ENCODE measurements at places on chromosomes 4 and X.

- DNase-seq, result no peak
Observed at GRCh38 chr4:83216959-83217683, 67.5 kb downstream of the COQ2 start.

GRCh38 chrX:56314334-56314733 is 82.2 kb downstream of the KLF8 start:
- DNase-seq, result no peak

DNA sequence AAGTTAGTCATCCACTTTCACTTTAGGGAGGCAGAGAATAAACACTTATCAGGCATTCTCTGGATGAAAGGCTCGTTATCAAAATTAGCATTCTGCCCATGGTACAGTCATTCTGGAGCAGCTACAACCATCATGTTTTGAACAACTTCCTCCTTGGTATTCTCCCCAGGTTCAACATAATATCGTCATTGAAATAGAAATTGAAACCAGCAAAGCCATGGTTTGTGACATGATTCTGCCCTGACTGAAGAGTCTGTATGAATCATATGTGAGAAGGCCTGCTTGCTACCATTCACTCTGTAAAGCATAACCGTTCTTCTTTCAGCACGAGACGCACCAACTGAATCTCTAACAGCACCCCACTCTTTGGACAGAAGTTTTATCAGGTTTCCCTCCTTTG is 127.5 kb upstream of the RADX start:
- DNase-seq, result no peak

DNA sequence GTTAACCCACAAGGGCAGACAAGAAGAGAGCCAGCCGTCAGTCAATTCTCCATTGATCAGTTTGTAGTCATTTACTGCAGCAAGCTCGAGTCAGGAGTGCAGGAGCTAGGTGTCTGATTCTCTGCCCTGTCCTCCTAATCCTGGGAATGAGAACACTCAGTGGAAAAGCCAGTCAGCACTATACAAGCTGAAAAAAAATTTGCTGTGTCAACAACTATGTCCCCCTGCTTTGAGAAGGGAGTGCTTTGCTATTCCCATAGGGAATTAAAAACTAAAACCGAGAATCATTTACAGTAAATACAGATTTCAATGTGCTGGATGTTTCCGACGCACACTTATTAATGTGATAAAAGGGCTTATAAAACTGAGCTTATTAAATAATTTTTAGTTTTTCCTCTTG is 84.2 kb downstream of the GRIA2 start:
- no peak for DNase-seq

DNA sequence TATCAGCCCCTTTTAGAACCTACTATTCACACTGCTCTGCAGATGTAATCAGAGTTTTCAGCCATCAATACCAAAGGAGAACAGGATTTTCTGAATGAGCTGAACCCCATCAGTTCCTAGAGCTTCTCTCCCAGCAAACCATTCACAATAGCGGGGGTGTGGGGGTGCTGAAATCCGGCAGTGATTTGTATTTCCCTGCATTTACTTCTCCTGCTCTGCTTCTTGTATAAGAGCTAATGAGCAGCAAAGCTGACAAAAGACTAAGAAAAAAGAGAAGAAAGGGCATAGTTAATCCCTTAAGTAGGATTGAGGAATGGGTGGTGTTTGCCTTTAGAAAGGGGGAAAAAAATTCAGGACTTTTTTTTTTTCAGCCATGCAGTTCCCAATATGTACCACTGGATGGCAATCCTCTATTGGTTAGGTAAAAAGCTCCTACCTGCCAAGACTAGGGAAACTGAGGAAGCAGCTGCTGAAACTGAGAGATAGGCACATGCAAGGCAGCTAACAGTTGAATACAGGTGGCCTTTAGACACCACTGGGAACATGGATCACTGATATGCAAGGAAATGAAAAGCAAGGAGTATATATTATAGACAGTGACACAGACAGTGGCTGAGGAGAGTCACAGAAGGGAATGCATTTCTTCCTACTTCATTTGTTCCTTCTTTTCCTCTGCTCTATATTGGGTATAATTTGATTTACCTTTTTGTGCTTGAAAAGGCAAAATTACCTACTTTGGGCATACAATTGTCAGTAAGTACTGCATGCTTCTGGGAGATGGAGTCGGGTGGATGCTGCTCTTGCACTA is 217.9 kb downstream of the HS6ST2 start:
- DNase-seq, result no peak
